ENCODE measurements at places on chromosomes 2 and 18. TPM values are rescaled to one million over a fixed set of nuclear protein-coding genes. Genes with fewer than 3 reads are reported as not detected.

Gene PLGLB1
- total RNA-seq, result 4.9 TPM

Gene FRZB
- total RNA-seq, result not detected

Gene DYNAP
- 25.1 TPM for total RNA-seq

DNA sequence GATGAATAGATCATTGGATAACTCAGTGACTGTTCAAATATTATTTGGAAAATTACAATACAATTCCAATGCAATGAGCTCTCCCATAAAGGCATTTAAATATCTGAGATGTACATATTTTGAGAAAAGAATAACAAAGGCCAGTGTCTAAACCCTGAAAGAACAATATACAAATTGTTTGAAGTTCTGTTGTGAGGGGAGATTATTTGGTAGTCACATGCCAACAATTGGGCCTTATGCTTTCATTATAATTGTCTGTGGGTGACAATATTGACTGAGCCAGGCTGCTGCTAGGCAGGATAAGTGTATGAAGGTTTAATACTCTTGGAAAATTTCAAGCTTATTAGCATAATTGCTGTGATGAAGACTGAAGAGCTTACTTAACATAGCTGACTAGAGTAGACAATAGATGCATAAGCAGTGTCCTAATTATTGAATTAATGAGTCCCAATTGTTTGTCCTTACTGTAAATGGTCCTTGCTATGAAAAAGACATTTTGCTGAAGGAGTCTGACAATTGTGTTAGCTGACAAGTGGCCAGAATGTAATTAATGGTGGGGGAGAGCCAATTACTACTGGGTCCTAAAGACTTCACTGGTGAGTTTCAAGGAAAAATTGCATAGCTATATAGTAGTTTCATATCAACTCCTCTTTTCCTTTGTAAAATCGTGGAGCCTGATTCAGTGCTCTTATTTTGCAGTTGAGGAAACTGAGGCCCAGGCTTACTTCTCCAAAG, 5.0 kb upstream of the SMAD2 start:
- no peak for DNase-seq

GRCh38 chr2:234448506-234449184, 48.2 kb downstream of the ARL4C start:
- DNase-seq, result no peak

DNA sequence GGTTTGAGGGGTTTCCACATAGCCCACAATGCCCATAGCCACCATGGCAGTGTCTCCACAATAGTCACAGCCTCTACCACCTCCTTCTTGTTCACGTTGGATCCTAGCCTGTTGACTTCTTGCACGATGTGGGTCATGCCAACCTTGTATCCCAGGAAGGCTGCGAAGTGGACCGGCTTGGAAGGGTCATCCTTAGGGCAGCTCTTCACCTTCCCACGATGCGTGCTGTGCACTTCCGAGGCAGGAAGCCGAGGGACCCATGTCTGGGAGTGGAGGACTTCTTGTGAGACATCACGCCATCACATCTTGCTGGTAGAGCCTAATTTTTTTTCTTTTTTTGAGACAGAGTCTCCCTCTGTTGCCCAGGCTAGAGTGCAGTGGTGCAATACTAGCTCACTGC, 144.6 kb upstream of the ASB18 start:
- no peak for DNase-seq

DNA sequence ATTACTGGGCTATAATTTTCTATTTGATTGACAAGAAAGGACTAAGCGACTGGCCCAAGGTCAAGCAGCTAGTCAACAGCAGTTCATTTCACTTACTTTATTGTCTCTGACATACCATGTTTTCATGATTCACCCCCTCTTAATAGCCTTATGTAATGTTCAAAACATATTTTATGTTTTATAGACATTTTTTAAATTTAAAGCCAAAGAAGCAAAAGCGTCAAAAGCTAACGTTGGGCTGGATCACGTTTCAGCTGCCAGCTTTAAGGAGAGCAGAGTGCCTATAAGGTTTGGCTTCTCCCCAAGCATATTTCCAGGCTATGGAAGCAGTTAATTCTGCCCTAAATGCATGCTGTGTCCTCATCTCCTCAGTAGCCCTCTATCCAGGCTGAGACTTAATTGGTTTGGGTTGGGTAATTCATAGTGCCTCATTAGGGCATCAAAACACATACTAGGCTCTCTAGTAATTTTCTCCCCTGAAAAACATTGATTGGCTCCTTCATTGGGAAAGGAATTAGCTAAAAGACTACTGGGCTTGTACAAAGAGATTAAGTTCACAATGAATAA, 94.8 kb upstream of the CREB1 start:
- no peak for DNase-seq

GRCh38 chr2:9360701-9361100, 62.6 kb downstream of the ITGB1BP1 start:
- DNase-seq, result no peak

- DNase-seq, result no peak
Observed at GRCh38 chr18:13456736-13457271, 238.2 kb downstream of the LDLRAD4 start.

GRCh38 chr2:14634489-14635390, 2.2 kb downstream of the LRATD1 start:
- no peak for DNase-seq

GRCh38 chr2:150355440-150355839, 132.0 kb downstream of the RND3 start:
- no peak for DNase-seq

DNA sequence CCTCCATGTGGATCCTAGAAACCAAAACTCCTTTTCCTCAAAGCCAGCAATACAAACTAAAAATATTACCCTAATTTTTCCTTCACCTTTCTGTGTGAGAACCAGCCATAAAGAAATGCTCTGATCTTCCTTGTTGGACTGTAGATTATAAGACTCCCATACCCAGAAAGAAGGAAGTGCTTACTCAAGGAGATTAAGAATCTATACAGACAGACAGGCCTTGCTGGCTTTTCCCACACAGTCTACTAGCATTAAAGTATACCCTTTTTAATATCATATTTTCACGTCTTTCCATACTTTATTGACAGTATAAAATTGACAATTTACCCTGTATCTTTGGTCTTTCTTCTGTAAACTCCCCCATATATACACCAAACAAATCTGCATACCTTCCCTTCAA, 139.0 kb downstream of the GULP1 start:
- DNase-seq, result no peak

- no peak for DNase-seq
Observed at GRCh38 chr18:54129448-54130067, 94.9 kb downstream of the MBD2 start.

GRCh38 chr2:219689676-219690628, 62.5 kb downstream of the SLC4A3 start:
- no peak for DNase-seq

GRCh38 chr18:45213040-45213333, 402.3 kb upstream of the SLC14A2 start:
- DNase-seq, result no peak

GRCh38 chr2:125886153-125886552, 769.8 kb upstream of the GYPC start:
- DNase-seq, result no peak

- no peak for DNase-seq
Observed at GRCh38 chr18:26482569-26482968, 65.8 kb downstream of the KCTD1 start.

DNA sequence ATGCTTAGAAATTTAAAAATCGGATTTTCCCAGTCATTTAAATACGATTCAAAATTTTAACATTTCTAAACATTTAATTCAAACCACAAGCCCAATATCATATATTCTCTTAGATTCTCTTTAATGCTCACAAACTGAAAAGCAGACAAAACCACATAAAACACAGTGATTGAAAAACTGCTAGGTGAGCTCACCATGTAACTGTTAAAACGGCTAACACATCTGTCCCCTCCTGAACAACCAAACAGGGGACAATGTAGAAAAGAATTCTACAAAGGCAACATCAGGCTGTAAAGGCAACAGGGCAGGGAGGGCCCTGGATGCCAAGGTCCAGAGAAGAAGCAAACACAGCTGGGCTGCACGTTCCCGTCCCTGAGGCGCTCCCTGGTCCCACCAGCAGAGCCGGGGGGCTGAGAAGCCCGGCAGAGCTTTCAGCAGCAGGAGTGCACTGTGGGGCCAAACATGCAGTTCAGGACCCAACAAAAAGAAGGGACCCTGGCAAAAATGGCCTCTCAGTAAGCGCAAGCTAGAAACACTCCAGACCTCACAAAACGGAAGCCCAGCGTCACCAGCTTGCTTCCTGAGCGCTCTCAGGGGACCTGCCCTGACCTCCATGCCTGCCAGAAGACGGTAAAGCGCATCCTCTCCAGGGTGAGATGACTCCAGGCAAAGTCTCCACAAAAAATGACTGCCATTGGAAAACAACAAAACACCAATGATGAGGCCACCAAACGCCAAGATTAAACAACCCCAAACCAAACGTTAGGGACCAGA, 40.5 kb downstream of the NDUFA10 start:
- DNase-seq, result no peak

GRCh38 chr2:225236769-225237323, 162.7 kb upstream of the NYAP2 start:
- DNase-seq, result no peak
